Activated T-cell treated with anti-CD3 and anti-CD28 coated beads for 4 hours (primary cell): ENCODE measurements at places on chromosomes 3 and 15.

DNA sequence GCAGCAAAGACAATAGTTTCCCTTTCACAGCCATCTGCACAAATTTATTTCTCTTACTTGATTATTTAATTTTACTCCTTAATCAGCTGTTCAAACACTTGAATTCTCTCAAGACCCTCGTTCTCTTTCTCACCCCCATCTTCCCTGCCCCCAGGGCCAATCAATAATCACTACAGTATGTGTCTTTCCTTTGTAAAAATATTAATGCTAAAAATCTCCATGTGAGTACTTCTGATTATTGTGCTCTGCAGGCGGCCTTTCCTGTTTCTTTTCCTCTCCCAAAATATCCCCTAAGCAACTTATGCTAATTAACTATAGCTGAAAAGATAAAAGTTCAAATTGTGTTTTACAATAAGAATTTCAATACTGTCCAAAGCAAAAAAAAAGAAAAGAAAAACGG lies 617.0 kb upstream of the CBLB start:
- DNase-seq, result no peak

DNA sequence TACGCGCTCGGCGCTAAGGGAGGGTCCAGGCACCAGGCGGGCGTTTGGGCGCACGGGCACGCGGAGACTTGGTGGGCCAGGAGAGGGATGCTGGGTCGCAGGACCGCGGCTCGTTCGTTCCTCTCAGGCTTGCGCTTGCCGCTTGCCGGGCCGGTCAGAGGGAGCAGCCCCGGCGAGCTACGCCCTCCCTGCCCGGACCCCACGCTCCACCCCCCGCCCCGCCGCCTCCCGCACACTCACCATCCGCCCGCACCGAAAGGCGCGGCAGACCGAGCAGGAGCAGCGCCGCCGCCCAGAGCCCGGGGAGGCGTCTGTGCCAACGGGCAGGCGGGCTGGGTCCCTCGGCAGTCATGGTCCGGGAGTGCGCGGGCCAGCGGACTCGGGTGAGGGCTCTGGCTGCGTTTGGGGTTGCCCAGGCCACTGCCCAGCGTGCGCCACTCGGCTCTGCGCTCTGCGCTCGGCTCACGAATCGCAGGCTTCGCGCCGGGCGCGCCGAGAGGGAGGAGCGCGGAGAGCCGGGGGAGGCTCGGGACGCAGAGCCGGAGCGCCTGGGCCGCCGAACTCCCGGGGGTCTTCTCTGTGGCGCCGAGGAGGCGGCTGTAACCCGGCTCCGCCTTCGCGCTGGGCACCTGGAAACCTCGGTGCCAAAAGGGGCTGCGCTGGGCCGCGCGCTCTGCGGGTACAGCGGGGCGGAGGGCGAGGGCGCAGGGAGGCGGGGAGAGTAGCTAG lies at the start of gene SUSD5:
Gene SUSD5 (minus strand): TSS at position 365 of the 729 bp plus-strand sequence. CDS start 13 bp downstream, at position 352.
- no peak for DNase-seq

- no peak for DNase-seq
Measured at GRCh38 chr3:129031476-129032215, 28.9 kb upstream of the GP9 start.

DNA sequence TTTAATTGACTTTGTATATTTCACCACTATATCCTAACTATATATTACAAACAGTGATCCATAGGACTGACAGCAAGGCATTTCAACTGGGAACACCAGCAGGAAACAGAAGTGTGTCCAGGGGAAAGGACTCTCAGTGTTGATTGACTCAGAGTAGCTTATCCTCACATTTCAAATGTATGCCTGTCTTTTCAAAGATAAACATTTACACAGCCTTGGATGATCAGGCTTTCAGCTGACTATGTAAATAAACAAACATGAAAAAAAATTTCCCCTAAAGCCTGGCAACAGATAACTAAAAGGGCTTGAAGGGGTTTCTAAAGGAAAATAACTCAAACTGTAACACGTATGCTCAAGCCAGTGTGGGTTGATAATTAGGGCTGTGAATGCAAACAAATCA lies 321.8 kb downstream of the TBC1D5 start:
- no peak for DNase-seq

GRCh38 chr3:171307046-171307585 lies 153.1 kb downstream of the TNIK start:
- DNase-seq, result no peak

DNA sequence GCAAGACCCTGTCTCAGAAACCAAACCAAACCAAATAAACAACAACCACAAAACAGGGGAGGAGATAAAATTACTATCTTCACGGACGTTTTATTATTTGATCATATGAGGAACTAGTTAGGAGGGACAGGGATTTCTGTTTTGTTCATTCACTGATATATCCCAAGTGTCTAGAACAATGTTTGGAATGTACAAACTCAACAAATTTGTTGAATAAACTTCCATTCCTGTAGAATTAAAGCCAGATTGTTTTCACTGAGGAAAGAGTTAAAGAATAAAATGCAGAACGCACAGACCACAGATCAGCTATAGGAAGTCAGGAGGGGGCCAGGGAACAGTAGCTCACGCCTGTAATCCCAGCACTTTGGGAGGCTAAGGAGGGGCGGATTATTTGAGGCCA lies 6.5 kb upstream of the STRC start:
- no peak for DNase-seq

DNA sequence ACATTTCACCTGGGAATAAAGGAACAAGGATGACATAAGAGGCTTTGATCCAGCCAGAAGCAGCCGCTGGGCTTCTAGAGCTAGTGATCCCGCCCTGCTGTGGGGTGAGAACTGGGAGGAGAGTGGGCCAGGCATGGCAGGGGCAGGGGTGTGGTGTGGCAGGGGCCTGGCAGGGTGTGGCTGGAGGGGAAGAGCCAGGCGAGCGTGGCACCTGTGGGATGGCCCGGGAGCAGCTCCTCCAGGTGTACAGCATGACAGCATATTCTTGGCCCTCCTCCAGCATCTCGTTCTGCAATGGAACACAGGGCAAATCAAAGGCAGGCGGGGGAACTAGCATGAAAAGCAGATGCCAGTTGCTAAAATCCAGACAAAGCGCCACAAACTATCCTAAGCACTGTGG lies 35.5 kb downstream of the CYFIP1 start:
- DNase-seq, result no peak
